ENCODE measurements at places on chromosomes 2 and 18.

DNA sequence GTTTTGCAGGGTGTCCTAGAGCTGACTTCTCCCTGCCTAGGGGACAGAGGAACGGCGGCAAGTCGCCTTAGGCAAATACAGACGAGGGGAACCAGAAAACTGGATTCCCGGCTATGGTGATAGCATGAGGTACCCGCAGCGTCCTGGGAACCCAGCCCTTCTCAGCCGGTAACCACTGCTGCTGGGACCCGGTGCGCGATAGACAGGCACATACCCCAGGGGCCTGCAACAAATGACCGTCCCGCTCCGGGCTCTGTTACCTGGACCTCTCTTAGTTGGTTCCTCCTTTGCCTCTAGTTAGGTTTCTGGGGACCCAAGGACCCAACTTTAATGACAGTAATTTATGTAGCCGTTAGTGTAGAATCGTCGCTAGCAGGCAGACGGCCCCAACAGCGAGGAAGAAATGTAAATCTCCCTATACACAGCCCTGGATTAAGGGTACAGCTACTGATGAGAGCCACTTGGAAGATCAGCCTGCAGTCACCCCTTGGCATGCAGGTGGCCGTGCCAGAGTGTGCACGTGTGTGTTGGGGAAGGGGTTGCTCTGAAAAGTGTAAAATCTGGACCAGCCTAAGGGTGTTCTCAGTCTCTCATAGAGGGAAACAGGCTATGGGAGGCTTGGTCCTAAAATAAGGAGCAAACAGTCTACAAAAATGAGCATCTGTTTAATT, 819 bp upstream of the SERPINE2 start:
- no peak for DNase-seq

DNA sequence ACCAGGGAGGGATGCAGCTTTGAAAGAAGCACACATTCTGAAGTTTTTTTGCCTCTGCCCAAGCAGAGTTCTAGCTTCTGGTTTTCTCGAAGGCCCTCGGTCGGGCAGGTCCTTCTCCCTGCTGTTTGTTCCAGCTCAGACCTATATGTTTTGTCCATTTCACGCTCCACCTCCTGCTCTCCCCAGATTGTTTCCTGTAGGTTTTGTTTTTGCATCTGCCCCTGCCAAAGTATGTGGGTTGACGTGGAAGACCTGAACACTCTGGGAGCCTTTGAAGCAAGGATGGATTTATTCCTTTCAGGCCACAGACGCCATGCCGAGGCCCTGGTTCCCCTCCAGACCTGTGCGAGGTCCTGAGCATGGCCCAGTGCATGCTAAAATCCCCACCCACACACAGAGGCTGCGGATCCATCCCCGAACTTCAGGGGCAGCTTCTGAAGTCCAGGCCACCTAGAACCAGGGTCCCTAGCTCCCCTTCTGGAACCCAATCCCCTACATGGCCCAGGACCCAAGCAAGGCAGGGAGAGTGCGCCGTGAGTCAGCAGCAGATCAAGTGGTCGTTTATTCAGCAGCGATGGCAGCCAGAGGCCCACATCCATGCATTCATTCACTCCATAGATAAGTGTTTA, 205.4 kb downstream of the KLHL29 start:
- DNase-seq, result no peak

DNA sequence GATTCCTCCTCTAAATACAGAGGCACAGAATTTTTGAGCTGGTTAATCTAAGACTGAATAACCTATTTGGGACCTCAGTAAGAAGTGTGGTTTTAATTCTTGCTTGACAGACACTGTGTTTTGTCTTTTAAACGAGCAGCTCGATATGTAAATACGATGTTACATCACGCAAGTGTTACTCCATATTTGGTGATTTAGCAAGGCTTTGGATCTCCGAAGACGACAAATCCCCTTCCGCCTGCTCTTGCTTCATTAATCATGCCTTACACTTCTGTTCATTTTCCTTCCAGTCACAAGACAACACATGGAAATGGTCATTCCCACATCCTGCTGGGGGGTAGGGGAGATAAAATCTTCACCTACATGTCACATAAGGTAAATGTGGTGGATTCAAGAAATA, 9.4 kb downstream of the BCL11A start:
- DNase-seq, result no peak

GRCh38 chr2:44189104-44189503, 20.4 kb downstream of the PPM1B start:
- no peak for DNase-seq
